OCI-M1 (cell line): ENCODE measurements at places on chromosomes 13 and 19.
A peak's percentile ranks its signal among the peaks of the same experiment; 100 is the strongest.

DNA sequence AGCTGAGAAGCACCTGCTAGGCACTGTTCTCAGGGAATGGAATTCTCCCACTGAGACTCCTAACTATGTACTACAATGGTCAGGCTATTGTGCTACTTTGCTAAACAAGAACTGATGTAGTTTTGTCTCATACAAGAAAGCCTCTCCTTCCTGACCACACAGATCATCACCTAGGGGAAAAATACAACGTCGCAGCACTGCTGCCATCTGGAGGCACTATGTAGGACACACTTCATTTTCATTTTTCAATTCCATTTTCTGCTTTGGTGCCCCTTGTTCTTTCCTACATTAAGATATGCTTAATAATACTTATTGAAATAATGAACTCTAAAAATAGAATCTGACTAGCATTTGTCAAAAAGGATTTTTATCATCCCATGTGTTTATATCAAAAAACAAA lies 21.1 kb downstream of the PROSER1 start:
- peak; percentile 84 for DNase-seq

GRCh38 chr13:50229960-50230661 lies 214.9 kb downstream of the KCNRG start:
- DNase-seq = peak; percentile 86

DNA sequence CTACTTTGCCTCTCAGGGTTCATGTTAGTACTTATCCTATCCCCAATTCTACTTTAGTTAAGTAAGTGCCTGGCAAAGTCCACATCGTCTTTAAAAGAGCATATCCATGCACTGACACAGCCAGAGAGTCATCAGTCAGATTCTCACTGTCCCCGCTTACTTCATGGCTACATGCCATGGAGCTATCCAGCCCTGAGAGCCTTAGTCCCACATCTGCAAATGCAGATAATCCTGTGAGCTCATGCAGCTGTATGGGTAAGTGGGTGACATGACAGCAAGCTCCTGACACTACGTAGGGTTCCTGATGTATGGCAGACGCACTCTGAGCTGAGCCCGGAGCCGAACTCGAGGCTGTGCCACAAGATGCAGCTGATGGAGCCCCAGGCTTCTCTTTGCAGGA lies 661.5 kb downstream of the LIG4 start:
- no peak for DNase-seq

GRCh38 chr19:5828661-5829566 lies 10.6 kb downstream of the FUT6 start:
- DNase-seq = peak; percentile 22

- no peak for DNase-seq
Measured at GRCh38 chr19:33883859-33884519, 87.3 kb downstream of the KCTD15 start.

DNA sequence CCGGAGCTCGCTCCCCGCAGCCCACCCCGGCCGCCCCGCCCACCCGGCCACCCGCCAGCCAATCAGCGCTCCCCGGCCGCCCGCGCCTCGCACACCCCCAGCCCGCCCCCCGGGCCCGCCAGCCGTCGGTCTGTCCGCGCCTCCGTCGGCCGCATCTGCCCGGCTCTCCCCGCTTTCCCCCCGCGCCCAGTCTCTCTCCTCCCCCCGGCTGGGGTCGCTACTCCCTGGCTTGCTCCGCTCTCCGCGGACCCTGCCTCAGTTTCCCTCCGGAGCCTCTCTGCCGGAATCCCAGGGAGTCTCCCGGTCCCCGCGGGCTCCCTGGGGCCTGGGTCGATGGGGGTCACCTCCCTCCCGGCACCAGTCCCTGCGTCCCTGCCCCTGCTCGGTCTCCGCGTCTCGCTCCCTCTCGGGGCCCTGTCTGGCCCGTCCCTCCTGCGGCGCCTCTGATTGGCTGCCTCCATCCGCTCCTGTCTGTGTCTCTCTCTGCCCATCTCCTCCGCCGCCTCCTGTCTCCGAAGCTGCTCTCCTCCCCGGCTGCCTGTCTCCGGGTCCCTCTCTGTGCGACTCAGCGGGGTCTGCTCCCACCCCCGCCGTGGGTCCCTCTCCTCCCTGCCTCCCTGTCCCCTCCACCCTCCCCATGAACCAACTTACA lies 484 bp downstream of the IL11 start:
- no peak for DNase-seq

DNA sequence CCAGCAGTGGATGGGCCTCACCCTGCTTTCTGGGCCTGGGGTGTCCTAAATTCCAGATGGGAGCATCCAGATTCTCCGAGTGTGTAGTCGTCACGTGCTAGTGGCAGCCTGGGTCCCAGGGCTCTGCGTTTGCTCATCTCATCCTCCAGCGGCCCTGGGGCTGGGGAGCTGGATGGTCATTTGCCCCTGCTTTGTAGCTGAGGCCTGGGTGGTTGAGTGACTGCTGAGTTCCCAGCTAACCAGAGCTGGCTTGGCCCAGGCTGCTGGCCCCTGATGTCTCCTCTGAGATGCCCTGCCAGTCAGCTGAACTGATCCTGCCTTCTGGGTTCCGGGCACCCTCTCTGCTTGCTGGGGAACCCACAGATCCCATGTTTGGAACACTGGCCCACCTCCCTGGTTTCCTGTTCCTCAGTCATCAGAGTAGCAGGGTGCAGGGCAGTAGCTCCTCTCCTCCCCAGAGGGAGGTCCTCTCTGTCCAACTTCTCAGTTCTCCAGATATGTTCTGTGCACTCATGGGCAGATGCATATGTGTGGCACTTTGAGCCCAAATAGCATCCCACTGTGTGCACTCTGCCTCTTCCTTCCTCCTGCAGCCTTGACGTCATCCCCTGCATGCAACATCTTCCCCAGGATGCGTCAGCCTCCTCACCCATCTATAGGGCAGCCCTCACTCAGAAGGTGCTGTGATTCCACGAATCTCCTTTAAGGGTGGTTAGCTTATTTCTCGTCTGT lies 22.4 kb upstream of the CRTC1 start:
- DNase-seq = no peak
